ENCODE measurements at places on chromosomes 1 and 21.

DNA sequence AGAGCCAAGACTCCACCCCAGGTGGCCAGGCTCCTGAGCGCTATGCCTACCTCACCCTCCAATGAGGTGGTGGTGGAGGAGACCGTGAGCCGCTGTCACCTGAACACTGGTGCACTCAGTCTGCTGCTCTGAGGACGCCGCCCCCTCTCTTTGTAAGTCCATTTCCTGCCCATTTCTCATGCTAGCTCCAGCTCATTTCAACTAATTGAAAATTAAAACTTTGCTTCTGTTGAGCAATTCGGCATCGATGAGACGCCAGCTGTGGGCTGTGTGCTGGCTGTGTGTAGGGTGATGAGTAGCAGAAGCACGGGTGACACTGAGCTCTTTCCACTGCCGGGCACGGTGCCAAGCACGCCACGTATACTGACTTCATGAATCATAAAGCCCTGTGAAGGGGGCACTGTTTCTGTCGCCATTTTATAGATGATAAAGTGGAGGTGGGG is 11.2 kb downstream of the TNFRSF1B start:
- peaks cover 31% of the 10 kb centered on the region for H3K27me3 ChIP-seq
- peak overlapping the region; percentile 89 for H3K27ac ChIP-seq
- DNase-seq, result no peak
- H3K4me1 ChIP-seq, result peaks cover 100% of the 10 kb centered on the region
- no peaks in the 10 kb centered on the region for H3K36me3 ChIP-seq

GRCh38 chr1:48049823-48050535 is 52.8 kb upstream of the TRABD2B start:
- H3K4me3 ChIP-seq, result no peak overlapping the region
- H3K27me3 ChIP-seq, result no peaks in the 10 kb centered on the region

DNA sequence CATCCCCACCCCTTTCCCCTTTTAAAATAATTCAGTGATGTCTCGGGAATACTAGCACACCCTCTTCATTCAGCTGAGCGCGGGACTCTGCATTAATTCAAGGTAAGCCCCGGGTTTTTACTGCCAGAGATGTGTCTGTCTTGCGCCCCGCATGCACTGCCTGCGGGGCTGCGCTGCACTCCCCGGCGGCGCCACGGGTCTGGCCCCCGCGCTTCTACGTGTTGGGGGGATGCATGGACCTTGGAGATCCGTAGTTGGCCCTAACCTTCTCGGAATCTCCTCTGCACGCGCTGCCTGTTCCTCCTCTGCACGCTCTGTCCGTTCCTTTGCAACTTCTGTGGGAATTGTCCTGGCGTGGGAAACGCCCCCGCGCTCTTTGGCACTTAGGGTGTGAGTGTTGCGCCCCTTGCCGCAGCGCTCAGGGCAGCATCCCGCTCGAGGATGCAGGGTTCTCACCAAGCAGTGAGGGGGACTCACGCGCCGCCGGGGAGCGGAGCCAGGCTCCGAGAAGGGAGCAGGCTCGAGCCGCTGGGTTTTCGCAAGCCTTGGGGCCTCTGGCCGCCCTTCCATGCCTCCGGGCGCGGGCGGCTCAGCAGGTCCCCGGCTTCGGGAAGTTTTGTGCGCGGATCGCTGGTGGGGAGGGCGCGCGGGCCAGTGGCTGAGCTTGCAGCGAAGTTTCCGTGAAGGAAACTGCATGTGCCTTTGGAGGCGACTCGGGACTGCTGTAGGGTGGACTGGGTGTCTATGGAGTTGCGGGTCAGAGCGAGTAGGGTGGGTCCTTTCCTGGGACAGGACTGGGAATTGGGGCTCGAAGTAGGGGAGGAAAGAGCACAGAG is 165.1 kb upstream of the CACNA1E start:
- H3K27me3 ChIP-seq, result peaks cover 5% of the 10 kb centered on the region
- no peak overlapping the region for H3K27ac ChIP-seq
- H3K4me1 ChIP-seq, result peaks cover 6% of the 10 kb centered on the region
- H3K36me3 ChIP-seq, result no peaks in the 10 kb centered on the region
- DNase-seq, result no peak
- peak overlapping the region; percentile 22 for H3K4me3 ChIP-seq

DNA sequence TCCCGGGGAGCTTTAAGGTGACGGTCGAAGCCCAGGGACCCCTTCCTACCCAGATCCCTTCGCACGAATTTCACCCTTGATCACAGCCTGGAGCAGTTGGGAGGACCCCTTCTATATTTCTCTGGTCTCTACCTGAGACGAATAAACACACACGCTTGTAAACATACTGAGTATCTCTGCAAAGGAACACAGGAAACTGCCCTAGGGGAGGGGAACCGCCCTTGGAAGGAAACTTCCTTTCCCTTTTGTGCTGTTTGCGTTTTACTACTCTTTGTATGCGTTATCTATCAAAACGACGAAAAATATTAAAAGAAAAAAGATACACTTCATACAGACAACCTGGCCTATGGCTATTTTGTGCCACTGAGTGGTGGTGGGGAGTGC is 750 bp downstream of the NECAP2 start:
- peak overlapping the region; percentile 96 for H3K27ac ChIP-seq
- peaks cover 11% of the 10 kb centered on the region for H3K4me1 ChIP-seq
- peaks cover 21% of the 10 kb centered on the region for H3K36me3 ChIP-seq
- H3K27me3 ChIP-seq, result no peaks in the 10 kb centered on the region

- no peaks in the 10 kb centered on the region for H3K4me1 ChIP-seq
- no peak overlapping the region for H3K4me3 ChIP-seq
- H3K27me3 ChIP-seq, result no peaks in the 10 kb centered on the region
- DNase-seq, result no peak
- H3K27ac ChIP-seq, result no peak overlapping the region
- H3K36me3 ChIP-seq, result no peaks in the 10 kb centered on the region
Measured at GRCh38 chr1:209341673-209342420, 241.7 kb upstream of the CAMK1G start.
